ENCODE measurements at places on chromosomes 2 and 18. TPM values are rescaled to one million over a fixed set of nuclear protein-coding genes. Genes with fewer than 3 reads are reported as not detected.
A peak's percentile ranks its signal among the peaks of the same experiment; 100 is the strongest.

ASPRV1 gene
- total RNA-seq: 1.7 TPM

FAM124B gene
- 1.9 TPM for total RNA-seq

DNA sequence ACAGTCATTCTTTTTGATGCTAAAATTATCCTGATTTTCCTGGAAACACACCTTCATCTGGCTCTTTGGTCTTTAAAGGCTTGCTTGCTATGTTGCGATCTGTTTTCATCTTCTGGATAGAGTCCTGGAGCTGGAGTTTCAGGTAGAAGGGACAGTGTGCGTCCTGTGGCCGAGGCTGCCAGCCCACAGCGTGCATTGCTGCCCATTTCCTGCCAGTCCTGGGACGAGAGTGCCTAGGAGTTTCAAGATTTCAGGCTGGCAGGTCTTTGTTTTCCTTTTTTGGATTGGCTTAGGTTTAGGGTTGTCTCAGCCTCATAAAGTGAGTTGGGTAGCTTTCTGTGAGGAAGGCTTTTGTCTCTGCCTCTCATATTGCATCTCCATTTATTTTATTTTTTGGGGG, 14.5 kb downstream of the DGKD start:
- no peak for DNase-seq

GRCh38 chr18:36255072-36255698, 42.3 kb upstream of the FHOD3 start:
- DNase-seq: no peak

STARD6 gene
- not detected for total RNA-seq

DNA sequence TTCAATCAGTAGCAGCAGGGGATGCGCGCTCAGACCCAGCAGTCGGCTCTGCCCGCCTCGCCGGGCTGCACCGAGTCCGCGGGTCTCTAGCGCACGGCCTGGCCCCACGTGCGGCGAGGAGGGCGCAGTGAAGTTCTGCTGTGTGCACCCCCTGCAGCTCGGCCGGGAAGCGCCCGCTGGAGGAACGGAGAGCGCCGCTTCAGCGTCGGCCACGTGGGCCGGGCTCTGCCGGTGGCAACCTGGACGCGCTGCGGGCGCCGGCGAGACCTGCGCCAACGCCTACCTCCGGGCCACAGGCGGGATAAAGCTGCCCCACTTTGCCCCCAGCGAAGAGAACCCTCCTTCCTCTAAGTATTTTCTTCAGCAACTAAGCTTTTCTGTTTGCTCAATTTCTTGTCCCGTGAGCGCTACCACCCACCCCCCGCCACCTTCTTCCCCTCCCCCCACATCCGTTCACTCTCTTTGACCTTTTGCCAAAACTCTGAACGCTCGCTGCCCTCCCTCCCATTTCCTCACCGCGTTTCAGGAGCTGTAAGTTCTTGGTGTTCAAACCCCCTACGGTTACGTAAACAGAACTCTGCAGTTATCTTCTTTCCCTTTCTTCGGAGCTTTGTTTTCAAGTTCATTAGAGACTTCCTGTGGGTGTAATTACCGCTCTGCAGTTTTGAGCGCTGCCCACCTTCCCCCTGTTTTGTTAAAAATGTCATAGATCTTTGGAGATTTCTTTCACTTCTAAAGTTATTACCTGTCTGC, 42.6 kb upstream of the EDAR start:
- peak; percentile 60 for DNase-seq

CCDC150 gene
- total RNA-seq: 1.4 TPM

GRCh38 chr2:100889286-100889685, 69.3 kb downstream of the NPAS2 start:
- DNase-seq: no peak

DNA sequence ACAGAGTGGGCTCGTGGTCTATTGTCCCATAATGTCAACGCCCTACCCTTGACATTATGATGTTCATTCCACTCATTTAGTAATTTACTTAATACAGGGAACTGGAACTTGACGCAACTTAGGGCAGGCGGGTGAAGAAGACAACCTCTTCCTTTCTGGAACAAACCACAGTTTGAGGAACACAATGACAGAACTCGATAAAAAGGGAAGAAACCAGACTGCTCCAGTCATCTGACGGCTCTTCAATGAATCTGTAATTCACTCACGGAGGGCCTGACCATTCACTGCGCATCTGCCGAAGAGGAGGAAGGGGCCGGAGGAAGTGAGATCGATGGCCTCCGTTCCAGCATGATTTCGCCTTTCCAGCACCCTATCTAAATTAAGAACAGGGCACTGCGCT, 83.2 kb downstream of the BCL2 start:
- no peak for DNase-seq

VAMP8 gene
- 165 TPM for total RNA-seq

GRCh38 chr18:46166261-46166970, 62.2 kb downstream of the HAUS1 start:
- no peak for DNase-seq
